ENCODE measurements at places on chromosomes 2 and 18.
A peak's percentile ranks its signal among the peaks of the same experiment; 100 is the strongest.

GRCh38 chr18:2522112-2522511, 49.2 kb downstream of the METTL4 start:
- DNase-seq: no peak

DNA sequence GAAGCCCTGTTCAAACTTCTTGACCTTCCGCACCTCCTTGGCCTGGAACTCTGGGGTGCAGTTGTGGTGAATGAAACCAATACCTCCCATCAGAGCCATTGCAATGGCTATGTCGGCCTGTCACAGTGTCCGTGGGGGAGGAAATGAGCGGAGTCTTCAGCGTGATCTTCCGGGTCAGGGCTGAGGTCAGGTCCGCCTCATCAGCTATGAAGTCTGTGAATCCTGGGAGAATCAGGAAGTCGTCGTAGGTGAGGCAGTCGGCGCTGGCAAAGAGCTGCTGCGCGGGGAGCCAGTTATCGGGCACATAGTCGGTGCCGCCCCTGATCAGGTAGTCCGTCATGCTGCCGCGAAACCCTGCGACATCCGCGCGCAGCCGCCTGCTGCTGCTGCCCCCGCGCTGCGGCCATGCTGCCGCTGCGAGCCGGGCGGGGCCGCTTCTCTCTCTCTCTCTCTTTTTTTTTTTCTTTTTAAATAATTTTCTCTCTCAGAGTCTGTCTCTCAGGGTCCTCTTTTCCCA, 154.1 kb upstream of the ZSWIM2 start:
- peak; percentile 37 for DNase-seq

DNA sequence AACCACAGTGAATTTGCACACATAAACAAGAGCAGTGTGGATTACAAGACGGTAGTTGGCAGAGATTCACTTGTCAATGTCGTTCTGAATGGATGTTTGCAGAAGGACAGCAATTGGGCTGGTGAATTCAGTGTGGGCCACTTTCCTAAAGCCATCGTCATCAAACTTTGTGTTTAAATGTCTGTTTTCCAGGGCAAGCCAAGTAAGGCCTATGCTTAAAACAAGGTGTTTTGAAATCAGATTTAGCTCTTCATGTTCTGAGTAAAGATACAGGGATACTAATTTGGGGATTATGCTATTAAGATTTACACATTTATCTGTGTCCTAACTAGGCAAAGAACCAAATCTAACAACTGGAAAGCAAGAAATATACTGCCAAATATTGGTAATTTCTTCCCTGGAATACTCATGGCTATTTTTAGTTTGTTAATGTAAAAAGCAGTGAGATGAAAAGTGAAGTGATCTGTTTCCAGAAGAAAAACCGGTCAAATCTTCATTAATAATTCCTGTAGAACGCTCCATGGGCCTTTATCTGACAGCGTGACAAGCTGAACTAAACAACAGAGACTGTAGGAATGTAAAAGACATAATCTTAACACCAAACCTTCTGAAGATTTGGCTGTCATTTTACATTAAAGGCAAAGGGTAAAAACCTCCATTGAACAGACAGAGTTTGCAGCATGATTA, 175.7 kb downstream of the ICOS start:
- DNase-seq: no peak

DNA sequence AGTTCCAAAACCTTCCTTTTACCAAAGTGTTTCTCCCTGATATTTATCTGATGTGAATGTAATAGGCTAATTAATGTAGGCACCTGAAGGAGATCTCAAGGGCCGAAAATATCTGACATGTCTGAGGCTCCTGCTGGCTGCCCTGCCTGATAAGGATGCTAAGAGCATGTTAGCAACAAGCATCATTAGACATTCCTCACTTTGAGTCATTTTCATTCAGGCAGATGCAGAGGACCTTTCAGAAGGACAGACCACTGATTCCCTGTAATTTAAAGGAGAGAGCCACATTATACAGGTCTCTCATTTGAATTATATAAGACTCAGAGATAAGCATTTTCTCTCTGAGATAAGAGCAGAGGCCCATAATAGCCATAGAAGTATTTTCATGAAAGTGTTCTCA, 222.4 kb upstream of the NCKAP5 start:
- no peak for DNase-seq

DNA sequence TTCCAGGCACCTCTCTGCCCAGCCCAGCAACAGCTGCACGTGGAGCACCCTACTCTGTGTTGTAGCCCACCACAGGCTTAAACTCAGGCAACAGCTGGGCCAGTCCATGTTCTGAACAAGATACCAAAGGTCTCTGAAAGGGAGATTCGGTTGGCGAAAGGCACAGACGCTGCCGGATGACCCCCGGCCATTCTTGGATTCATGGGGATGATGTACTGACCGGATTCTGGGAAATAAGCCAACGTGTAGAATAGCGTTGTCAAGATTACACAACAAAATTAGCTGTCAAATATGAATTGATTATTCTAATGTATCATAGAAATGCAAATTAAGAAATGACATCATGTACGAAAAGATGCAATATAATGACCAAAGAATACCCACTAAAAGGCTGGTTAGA, 283.0 kb upstream of the PXDN start:
- DNase-seq: no peak

DNA sequence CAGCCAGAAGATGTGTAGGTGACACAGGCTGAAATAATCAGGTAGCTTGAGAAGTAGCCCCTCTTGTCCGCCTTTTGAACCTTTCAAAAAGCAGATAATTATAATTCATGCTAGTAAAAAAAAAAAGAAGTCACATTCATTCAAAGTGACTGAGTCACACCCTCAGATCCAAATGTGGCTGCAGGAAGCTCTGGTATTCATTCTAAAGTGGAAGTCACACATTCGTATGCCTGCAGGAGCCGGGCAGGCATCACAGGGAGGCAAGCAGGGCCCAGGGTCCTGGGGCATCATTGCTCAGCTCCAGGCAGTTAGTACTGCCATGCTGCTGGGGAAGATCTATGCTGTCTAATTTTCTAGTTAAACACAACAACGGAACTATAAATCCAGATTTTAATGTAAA, 21.7 kb upstream of the RAB11FIP5 start:
- DNase-seq: no peak

DNA sequence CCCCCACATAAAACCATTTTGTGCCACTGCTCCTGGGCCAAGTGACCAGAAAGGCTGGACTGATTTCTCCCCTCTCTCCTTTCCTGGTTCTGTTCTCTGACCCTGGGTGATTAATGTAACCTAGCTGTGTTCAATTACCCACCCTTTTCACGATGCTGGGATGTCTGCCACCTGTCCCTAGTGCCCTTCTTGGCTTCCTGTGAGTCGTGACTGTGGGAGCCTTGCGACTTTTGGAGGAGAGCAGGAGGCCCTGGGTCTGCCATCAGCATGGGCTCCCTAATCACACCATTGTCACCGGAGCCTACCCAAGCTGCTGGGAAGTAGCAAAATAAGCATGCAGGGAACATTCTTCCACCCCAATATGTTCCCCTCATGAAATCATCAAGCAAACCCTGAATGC, 38.3 kb downstream of the SRSF7 start:
- DNase-seq: no peak

DNA sequence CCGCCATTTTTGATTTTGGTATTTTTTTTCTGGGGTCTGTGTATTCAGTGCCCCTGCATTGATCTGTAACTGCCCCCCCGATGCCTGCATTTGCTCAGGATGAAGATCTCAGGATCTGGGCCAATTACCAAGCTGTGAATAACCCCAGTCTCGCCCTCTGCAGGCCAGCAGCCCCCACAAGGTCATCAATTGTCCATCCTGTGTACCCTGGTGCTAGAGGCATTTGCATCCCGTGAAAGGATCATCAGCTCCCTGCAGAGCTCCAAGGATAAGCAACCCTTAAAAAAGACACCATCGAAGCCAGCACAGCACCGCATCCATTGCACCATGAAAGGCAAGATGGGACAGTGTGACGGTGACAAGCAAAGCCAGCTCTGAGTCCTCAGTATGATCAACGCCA, 154.1 kb upstream of the KLHL29 start:
- DNase-seq: peak; percentile 33

DNA sequence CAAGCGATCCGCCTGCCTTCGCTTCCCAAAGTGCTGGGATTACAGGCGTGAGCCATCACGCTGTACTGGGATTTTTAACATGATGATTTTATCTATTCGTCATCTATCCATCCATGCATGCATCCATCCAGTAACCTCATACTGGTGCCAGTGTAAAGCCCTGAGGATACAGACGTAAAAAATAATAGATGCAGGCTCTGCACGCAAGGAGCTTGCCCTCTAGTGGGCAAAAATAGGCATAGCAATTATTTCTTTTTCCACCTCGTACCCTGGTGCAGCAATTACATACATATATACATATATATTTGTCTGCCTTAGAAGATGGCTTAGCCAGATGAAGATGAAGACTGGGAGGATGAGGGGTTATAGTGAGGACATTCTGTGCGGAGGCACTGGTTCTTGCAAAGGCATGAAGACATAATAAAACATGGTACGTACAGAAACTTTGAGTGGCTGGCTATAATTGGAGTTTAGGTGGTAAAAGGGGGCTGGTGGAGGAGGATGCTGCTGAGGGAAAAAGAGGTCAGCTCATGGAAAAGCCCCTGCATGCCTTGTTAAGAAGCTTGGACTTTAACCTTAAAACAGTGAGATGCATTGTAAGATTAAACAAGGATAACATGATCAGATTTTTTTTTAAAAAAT, 19.6 kb upstream of the RPIA start:
- peak; percentile 44 for DNase-seq

DNA sequence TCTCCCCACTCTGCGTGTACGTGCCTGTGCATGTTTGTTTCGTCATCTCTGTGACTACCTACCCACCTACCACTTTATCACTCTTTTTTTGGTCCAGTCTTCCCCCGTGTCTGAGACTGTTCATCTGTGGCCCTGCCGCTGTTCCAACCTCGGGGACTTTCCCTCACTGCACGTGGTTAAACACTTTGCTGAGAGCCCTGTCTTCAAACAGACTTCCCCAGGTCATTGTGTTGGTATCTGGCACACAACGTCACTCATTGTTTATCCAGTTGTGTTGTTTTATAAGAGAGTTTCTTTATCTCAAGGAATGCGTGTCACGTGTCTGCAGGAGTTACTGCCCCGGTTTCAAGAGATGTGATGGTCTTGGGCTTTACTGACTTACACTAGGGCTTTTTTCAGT, 262.0 kb upstream of the RASGRP3 start:
- no peak for DNase-seq

DNA sequence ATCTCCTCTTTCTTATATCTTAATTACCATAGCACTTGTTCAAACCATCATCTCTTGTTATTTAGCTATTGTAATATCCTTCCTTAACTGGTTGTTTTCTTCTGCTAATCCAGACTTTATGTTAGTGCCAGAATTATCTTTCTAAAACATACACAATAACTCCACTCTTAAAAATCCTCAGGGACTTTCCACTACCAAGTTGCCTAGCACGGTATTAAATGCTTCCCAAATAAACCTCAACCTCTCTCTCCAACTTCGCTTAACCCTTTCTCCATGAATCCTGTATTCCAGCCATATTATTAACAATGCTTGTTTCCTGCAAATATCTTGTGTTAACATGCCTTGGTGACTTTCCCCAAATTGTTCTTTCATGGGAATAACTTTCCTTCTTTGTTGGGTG, 84.5 kb downstream of the FAM228A start:
- no peak for DNase-seq

- no peak for DNase-seq
Measured at GRCh38 chr2:222708274-222708710, 36.8 kb downstream of the MOGAT1 start.

- peak; percentile 1 for DNase-seq
Measured at GRCh38 chr2:212328136-212328535, 210.5 kb downstream of the ERBB4 start.

DNA sequence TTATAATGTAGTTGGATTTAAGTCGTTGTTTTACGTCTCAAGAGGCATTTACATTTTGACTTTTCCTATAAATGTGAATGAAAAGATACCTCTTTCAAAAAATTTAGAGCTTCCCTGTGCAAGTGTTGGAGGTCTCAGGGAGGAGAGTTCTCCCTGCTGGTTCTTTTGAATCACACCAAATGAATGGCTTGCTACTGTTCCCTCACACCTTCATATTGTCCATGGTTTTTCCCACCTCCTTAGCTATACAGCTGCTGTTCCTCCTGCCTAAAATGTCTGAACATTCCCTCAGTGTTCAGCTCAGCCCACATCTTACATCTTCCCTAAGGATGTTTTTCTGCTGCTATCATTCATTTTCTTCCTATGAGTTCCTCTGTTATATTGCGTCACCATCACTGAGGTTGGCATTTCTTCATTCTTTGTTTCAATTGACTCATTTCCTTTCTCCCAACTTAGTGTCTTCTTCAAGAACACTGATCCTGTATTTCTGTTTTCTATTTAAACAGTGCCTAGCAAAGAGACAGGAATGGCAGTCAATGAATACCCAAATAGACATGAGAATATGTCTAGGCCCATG, 46.0 kb downstream of the COX7A2L start:
- no peak for DNase-seq

- no peak for DNase-seq
Measured at GRCh38 chr2:98787700-98788099, 56.8 kb upstream of the MGAT4A start.

DNA sequence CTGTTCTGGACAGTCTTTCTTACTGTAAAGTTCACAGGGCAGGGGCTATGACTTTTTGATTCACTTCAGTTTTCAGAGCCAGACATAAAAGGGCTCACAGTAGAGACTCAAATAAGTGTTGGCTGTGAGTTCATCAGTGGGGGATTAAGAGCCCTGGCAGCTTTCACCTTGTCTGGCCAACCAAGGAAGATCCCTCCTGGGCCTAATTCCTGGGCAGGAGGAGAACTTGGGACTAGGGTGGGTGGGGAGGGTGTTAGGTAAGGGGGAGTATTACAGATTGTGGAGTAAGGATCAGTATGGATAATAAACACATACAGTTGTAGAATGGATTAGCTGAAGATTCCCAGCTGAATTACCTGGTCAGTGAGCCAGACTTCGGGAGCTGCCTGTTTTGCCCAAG, 904 bp upstream of the SFXN5 start:
- DNase-seq: no peak

GRCh38 chr2:223055140-223055539, 3.1 kb downstream of the KCNE4 start:
- no peak for DNase-seq

DNA sequence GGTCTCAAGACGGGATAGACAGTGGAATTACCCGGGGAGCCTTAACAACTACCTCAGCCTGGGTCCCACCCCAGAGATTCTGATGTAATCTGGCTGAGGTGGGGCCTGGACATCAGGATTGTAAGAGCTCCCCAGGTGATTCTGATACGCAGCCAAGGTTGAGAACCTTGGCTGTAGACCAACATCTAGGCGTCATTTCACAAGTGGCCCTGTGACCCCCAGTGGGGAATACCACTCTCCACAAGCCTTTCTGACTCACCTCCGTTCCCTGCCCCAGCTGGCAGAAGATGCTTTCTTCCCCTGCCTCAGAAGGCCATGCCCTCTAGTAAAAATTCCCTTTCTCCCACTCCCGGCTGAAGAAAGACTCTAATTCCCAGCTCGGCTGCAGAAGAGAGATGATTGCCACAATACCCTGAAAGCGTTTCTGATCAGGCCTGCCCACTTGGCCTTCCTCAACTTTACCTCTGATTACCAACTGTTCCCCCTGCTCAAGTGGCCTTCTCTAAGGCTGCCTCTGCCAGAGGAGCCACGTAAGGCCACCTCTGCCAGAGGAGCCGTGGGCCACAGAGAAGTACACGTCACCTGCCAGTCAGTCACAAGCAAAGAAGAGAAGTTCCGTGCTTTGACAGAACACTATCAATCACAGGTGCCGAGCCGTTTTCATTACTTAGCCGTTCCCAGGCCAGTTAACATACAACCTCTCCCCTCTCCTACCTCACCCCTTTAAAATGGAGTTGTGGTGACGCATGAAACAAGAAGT, 116.8 kb upstream of the PKDCC start:
- no peak for DNase-seq

Measured in HuH-7 (cell line).